ENCODE measurements at places on chromosomes 16 and 17.

DNA sequence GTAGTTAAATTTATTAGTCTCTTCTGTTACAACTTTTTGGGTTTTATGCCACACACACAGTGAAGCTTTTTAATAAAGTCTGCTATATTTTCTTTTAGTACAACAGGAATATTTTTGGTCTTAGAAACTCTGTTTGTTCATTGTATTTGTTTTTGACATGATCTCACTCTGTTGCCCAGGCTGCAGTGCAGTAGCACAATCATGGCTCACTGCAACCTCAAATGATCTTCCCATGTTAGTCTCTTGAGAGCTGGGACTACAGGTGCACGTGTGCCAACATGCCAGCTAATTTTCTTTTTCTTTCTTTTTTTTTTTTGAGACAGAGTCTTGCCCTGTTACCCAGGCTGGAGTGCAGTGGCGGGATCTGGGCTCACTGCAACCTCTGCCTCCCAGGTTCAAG, 27.1 kb downstream of the PPM1D start:
- no peak overlapping the region for H3K27ac ChIP-seq
- DNase-seq = no peak
- H3K4me3 ChIP-seq = no peak overlapping the region

GRCh38 chr17:48770954-48771353, 42.4 kb upstream of the HOXB13 start:
- H3K27ac ChIP-seq = no peak overlapping the region
- no peak overlapping the region for H3K4me3 ChIP-seq
- no peaks in the 10 kb centered on the region for H3K27me3 ChIP-seq
- no peaks in the 10 kb centered on the region for H3K4me1 ChIP-seq

DNA sequence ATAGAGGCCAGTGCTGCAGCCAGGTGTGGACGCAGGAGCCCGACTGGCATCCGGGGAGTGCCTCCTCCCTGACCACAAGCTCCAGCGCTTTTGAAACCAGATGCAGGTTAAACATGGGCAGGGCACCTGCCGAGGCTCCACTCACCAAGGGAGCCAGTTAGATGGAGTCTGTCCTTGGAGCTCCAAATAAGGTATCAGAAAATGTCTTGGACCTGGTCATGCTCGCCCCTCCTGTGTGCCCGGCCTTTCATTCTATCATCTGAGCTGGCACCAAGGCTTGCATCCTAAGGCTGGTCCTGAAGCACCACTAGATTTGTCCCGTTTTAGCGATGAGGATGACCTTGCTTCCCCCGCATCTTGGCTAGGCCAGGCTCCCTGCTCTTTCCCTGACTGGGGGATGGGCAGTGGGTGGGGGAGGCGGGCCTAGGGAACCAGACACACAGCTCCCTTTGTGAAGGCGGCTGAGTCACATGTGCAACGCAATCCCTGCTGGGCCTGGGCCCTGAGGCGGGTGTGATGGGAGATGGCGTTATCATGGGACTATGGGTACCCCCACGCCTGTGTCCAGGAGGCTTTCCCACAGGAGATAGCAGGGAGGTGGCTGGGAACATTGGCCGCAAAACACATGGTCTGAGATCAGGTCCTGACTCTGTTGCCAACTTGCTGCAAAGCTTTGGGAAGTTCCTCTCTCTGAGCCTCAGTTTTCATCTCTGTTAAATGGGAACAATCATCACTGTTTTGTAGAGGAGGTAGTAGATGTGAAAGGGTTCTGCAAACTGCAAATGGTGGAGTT, 5.0 kb upstream of the ADGRG1 start:
- H3K27ac ChIP-seq = peak overlapping the region; percentile 63

- no peak overlapping the region for H3K4me3 ChIP-seq
- DNase-seq = no peak
- H3K4me1 ChIP-seq = no peaks in the 10 kb centered on the region
- H3K27me3 ChIP-seq = no peaks in the 10 kb centered on the region
- no peaks in the 10 kb centered on the region for H3K36me3 ChIP-seq
Measured at GRCh38 chr17:4887581-4887980, 11.8 kb upstream of the C17orf107 start.

GRCh38 chr17:63772801-63773271, 561 bp downstream of the CCDC47 start:
- H3K4me1 ChIP-seq = peaks cover 6% of the 10 kb centered on the region
- no peaks in the 10 kb centered on the region for H3K36me3 ChIP-seq
- no peak for DNase-seq
- peak overlapping the region; percentile 61 for H3K4me3 ChIP-seq
- H3K27ac ChIP-seq = peak overlapping the region; percentile 92
- no peaks in the 10 kb centered on the region for H3K27me3 ChIP-seq

DNA sequence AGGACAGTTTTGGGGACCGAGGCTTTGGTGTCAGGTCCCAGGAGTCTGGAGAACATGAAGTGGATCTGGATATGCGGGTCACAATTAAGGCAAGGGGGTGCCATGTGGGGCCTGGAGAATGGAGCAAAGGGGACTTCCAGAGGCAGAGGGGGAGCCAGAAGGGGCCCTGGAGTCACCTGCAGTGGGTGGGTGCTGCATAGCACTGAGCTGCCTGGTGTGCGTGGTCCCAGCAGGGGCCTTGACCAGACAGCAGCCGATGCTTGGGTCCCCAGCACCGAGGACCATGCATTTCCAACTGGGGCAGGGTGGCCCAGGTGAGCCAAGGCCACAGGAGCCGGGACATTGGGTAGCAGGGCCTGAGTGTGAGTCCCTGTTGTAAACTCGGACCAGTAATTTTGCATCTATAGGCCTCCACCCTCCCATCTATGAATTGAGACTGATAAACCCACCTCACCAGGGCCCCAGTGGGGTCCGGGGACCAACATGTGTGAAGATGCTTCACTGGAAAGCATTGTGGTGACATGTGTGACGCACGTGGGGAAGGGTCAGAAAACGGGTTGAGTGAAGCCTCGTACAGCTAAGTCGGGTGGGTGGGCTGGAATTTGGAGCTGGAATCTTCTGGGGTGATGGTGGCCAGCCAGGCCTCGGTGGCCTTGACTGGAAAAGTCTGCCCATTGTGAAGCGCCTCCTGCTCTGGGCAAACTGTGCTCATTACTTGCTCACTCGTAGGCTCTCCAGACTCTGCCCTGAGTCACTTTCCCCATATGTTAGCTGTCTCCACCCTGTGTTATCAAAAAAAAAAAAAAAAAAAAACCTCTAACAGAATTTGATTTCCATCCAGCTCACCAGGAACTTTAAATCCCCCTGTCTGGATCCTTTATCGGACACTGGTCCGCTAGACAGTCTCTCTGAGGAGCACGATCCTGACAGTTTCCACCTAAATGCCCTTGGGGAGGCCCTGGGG, 90.5 kb upstream of the ZNF469 start:
- no peak overlapping the region for H3K4me3 ChIP-seq
- no peak overlapping the region for H3K27ac ChIP-seq
- no peak for DNase-seq
- H3K27me3 ChIP-seq = no peaks in the 10 kb centered on the region
- H3K4me1 ChIP-seq = peaks cover 3% of the 10 kb centered on the region

DNA sequence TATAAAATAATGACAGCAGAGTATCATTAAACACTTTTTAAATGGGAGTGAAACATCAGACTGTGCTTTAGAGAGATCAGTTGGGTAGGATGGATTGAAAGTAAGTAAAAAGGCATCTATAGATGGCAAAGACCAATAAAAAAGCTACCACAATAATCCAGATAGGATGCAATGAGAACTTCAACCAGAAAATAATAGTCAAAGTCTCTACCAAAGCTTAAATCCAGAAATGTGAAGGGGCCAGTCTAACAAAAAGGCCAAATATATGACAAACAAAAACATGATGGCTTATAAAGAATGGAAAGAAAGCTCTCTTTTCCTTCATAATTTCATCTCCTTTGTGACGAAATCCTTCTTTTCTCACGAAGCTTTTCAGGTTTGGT, 12.3 kb downstream of the KANSL1 start:
- H3K27ac ChIP-seq = no peak overlapping the region
- no peaks in the 10 kb centered on the region for H3K27me3 ChIP-seq
- H3K4me3 ChIP-seq = no peak overlapping the region
- no peaks in the 10 kb centered on the region for H3K36me3 ChIP-seq
- H3K4me1 ChIP-seq = peaks cover 15% of the 10 kb centered on the region

DNA sequence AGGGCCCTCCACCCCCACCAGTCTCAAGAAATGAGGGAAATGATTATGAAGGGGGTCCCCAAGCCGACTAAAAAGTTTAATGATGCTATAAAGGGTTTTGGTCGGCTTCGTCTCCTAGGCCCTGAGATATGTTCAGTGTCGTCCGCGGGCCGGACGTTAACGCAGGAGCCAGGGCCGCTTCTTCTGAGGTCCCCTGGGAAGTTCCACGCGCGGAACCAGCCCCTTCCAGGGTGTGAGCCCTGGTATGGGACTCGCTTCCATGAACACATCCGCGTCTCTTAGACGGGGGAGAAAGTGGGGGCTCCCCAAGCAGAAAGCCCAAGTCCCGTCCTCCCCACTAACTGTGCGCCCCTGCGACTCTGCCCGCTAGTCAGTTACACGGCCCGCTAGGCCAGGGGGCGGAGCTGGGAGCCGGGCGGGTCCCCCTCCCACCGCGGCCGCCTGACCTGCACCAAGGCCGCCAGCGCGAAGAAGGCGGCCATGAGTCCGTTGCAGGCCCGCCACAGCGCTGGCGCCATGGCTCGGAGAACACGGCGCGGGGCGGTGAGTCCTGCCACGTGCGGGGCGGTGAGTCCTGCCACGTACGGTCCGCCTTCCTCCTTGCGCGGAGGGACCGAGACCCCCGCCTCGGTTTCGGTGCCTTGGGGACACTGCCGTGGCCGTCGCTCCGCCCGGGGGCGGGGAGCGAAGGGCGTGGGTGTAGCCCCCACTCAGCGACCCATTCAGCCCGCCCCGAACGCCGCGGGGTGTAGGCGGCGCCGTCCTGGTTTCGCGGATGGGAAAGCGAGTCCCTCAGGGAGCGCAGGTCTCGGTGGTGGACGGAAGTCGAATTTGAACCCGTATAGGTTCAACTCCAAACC, at the start of gene TMEM220:
TMEM220 (minus strand) TSS at position 690 of the 860 bp plus-strand sequence; CDS start at position 518, 172 bp downstream.
- peak within 1 kb of the TSS; percentile 98 for H3K27ac ChIP-seq
- H3K36me3 ChIP-seq = no peaks in the 10 kb centered on the region
- peaks cover 28% of the 10 kb centered on the region for H3K4me1 ChIP-seq

DNA sequence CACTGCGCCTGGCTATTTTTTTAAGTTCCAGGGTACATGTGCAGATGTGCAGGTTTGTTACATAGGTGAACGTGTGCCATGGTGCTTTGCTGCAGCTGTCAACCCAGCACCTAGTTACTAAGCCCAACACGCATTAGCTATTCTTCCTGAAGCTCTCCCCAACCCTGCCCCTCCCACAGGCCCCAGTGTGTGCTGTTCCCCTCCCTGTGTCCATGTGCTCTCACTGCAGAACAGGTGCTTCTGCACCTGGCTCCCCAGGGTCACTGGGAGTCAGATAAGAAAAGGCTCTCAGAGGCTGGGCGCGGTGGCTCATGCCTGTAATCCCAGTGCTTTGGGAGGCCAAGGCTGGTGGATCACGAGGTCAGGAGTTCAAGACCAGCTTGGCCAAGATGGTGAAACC, 6.2 kb downstream of the HASPIN start:
- H3K4me1 ChIP-seq = no peaks in the 10 kb centered on the region
- H3K36me3 ChIP-seq = no peaks in the 10 kb centered on the region
- no peaks in the 10 kb centered on the region for H3K27me3 ChIP-seq
- DNase-seq = no peak
- no peak overlapping the region for H3K4me3 ChIP-seq

DNA sequence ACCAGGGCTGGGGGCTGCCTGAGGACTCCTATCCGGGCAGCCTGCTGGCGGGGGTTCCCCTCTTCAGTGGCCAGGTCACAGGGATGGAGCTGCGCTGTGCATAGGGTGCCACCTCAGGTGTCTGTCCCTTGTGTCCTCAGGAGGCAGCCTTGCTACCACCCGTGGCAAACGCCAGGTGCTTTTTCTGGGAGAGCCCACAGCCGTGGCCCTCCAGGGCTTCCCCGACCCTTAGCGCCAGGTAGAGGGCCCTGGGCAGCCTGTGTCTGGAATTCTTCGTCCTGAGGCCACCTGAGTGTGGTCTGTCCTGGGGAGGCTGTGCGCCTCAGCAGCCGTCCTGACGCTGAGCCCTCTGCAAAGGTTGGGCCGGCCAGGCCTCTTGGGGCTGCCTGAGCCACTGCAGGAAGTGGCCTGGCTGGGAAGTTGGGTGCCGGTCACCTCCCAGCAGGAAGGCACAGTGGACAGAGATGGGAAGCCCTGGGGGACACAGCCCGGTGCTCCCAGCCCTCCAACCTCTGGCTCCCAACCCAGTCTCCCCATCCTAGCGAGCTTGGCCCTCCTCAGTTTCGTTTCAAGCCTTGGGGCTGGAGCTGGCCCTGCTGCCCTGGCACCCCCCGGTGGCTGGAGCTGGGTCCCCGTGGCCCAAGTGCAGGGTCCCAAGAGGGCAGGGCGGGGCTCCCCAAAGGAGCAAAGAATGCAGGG, 7.6 kb upstream of the BAIAP3 start:
- H3K4me1 ChIP-seq = no peaks in the 10 kb centered on the region
- H3K4me3 ChIP-seq = no peak overlapping the region
- no peaks in the 10 kb centered on the region for H3K36me3 ChIP-seq
- no peak for DNase-seq
- H3K27me3 ChIP-seq = no peaks in the 10 kb centered on the region
- H3K27ac ChIP-seq = no peak overlapping the region

GRCh38 chr16:85798901-85799496, 345 bp downstream of the EMC8 start:
- H3K36me3 ChIP-seq = no peaks in the 10 kb centered on the region
- DNase-seq = peak; percentile 50
- H3K27me3 ChIP-seq = no peaks in the 10 kb centered on the region
- peak overlapping the region; percentile 97 for H3K27ac ChIP-seq
- peak overlapping the region; percentile 74 for H3K4me3 ChIP-seq

GRCh38 chr16:11327277-11328171, 17.7 kb upstream of the RMI2 start:
- no peak for DNase-seq
- H3K27me3 ChIP-seq = no peaks in the 10 kb centered on the region
- H3K4me1 ChIP-seq = peaks cover 10% of the 10 kb centered on the region
- H3K36me3 ChIP-seq = no peaks in the 10 kb centered on the region

- peak overlapping the region; percentile 85 for H3K4me3 ChIP-seq
- H3K27ac ChIP-seq = peak overlapping the region; percentile 98
- H3K36me3 ChIP-seq = no peaks in the 10 kb centered on the region
- H3K27me3 ChIP-seq = no peaks in the 10 kb centered on the region
Measured at GRCh38 chr17:68456339-68457167, 743 bp downstream of the WIPI1 start.

DNA sequence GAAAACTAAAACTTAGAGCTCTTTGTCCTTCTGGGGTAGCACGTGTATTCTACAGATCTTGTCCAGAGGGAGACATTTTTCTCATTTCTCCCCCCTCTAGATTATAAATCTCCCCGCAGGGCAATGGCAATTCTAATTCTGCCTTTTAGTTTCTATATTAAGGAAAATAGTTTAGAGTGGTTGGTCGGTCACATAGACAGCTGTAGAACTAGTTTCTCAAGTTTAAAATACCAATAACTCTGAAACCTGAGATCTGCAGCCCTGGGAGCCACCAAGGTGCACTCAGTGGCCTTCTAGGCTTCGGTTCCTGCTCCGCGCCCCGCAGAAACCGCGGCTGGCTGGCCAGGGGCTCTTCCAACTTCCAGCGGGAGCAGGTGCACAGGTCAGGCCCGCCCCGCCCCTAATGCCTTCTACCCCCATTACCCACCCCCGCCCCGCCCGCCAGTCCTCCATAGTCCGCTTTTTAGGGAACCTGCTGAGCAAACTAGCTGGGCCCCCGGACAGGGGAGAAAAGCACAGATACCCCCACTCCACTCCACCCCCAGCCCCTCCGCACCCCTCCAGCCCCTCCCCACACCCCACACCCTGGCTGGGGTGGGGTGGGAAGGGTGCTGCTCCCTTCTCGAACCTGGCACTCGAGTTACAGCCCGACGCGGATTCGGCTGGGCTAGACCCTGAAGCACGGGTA, 431 bp downstream of the SLFN11 start:
- H3K27me3 ChIP-seq = peaks cover 65% of the 10 kb centered on the region
- no peak overlapping the region for H3K27ac ChIP-seq
- H3K4me1 ChIP-seq = peaks cover 3% of the 10 kb centered on the region
- H3K4me3 ChIP-seq = peak overlapping the region; percentile 42

Measured in hepatocyte (in vitro differentiated cells).